ENCODE measurements at places on chromosomes 12 and 14.

DNA sequence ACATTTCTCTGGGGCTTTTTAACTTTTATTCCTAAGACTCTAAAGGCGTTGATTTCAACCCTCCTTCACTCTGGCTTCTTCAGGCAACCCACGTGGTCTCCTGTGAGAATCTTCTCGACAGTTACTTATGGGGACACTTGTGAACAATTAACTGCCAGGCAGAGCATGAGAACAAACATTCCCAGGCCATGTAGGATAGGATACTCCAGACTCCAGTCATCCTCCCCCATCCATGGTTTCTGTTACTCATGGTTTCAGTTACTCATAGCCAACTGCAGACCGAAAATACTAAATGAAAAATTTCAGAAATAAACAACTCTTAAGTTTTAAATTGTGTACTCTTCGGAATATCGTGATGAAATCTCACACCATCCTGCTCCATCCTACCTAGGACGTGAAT lies 19.5 kb downstream of the GPR68 start:
- no peak for DNase-seq

GRCh38 chr14:55416866-55417265 lies 5.2 kb upstream of the ATG14 start:
- DNase-seq, result no peak

DNA sequence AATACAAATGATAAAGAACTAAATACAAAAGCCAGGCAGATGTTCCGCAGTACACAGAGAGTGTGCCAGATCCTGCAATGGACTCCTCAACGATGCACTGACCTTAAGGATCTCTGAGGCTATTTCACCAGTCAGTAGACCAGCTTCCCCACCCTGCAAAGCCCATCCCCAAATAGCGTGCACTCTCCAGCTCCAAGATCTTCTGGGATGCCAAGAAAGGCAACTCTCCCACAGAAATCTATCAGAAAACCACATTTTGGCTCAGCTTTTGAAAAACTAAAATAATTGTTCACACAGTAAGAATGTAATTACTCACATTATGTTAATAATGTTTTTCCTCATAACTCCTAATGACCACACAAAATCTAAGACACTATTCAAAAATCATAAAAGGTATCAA lies 90.4 kb downstream of the PPP2R5E start:
- no peak for DNase-seq

DNA sequence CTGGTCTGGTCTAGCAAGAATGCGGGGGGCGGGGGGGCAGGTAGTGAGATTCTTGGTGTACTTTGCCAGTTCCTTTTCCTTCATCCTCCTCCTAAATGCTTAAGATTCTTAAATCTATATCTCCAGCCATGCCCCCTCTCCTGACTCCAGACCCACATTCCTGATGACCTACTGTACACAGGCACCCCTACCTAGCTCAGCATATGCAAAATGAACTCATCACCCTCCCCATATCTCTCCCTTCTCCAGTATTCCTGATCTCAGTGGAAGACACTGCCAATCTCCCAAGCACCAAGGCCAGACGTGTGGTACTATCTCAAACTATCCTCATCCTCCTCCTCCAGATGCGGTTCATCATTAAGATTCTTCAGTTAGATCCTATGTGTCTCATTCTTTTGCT lies 215.8 kb downstream of the SPTSSA start:
- DNase-seq, result no peak

GRCh38 chr14:101849640-101850039 lies 88.1 kb downstream of the PPP2R5C start:
- DNase-seq, result no peak
